MCF 10A (cell line): ENCODE measurements at places on chromosomes 6 and 20. TPM values are rescaled to one million over a fixed set of nuclear protein-coding genes. Genes with fewer than 3 reads are reported as not detected.
A peak's percentile ranks its signal among the peaks of the same experiment; 100 is the strongest.

The MRS2 gene
- 21.2 and 23.0 TPM in 2 replicates for total RNA-seq

The SLC22A16 gene
- not detected in 2 replicates for total RNA-seq

The SLC22A1 gene
- 0.86 and 1.4 TPM in 2 replicates for total RNA-seq

The ZSCAN23 gene
- total RNA-seq: 3.0 and 4.7 TPM in 2 replicates

The IDH3B gene
- 80.5 and 102 TPM in 2 replicates for total RNA-seq

DNA sequence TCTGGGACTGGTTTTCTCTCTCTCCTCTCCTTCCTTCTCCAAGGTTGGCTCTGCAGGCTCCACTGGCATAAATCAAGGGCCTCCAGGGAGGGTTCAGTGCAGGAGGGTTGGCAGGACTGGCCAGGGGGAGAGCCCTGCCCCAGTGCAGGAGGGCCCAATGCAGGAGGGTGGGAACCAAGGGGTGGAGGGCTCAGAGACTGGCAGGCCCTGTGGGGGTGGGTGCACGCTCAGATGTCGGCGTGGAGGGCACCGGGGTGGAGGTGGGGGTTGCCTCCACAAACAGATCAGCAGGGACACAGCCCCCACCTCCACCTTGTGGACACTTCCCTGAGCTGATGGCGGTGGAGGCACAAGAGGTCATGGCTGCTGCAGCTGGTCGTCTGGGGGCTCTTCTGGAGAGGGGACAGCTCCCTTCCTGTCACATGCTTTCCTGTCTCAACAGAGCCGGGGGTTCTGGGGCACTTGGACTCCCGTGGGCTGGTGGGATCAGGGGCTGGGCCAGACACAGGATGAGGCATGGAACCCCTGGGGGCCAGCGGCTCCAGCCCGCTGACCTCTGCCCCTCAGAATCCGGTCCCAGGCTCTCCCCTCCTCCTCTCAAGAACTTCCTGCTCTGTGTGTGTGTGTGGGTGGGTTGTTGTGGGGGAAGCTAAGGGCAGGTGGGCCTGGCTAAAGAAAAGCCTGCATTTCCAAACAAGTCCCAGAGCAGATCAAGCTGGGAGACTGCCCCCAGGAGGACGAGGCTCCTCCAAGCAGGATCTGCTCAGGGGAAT is 2.7 kb upstream of the ABHD16B start:
- no peak for DNase-seq

DNA sequence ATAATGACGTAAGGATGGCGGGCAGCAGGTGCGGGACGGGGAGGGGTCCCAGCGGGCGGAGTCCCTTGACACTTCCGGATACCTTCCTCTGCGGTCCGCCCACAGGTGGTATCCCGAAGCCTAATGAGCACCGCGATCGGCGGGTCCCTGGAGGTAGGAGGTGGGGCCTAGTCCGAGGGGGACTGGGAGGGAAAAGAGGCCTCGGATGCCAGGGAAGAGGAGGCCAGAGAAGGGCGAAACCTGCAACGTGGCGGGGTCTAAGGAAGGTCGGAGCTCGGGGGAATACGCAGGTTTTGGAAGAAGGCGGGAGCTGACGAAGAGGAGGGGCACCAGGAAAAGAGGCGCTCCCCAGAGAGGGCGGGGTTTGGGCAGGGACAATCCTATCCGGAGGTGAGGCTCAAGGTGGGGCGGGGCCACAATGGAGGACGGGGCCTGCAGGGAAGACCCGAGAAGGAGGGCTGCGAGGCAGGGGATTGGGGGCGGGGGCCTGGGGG is 3.7 kb downstream of the PRSS16 start:
- DNase-seq: peak; percentile 94

GRCh38 chr20:47493963-47494293 is 7.8 kb upstream of the NCOA3 start:
- no peak for DNase-seq

DNA sequence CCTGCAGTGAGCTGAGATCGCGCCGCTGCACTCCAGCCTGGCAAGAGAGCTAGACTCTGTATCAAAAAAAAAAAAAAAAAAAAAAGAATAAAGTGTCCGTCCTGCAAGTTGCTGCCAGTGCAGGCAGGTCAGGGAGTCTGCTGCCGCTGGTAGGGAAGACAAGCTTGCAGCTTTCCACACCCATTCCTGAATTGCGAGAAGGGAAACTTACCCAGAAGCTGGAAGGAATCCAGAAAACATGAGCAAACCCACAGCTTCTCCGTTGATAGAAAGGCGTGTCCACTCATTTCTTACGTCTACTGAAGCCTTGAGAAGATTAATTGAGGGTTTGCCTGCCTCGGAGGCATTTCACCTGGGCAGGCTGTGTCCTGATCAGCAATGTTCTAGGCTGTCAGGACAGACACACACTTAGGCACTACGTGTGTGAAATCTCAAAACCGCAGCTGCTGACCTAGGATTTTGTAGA is 61.6 kb upstream of the DSP start:
- peak; percentile 100 for DNase-seq

GRCh38 chr6:35562060-35562459 is 49.4 kb upstream of the TULP1 start:
- DNase-seq: no peak

- DNase-seq: no peak
Observed at GRCh38 chr20:50196248-50196647, 5.6 kb downstream of the CEBPB start.

GRCh38 chr6:160069050-160069454 is 52.6 kb upstream of the SLC22A1 start:
- no peak for DNase-seq

- no peak for DNase-seq
Observed at GRCh38 chr6:117585647-117586046, 16.7 kb downstream of the GOPC start.

- peak; percentile 8 for DNase-seq
Observed at GRCh38 chr6:29809249-29809648, 18.4 kb upstream of the HLA-G start.

GRCh38 chr6:163356324-163356723 is 58.2 kb upstream of the QKI start:
- DNase-seq: peak; percentile 56
